ENCODE measurements at places on chromosomes 16 and 17.
A peak's percentile ranks its signal among the peaks of the same experiment; 100 is the strongest.

DNA sequence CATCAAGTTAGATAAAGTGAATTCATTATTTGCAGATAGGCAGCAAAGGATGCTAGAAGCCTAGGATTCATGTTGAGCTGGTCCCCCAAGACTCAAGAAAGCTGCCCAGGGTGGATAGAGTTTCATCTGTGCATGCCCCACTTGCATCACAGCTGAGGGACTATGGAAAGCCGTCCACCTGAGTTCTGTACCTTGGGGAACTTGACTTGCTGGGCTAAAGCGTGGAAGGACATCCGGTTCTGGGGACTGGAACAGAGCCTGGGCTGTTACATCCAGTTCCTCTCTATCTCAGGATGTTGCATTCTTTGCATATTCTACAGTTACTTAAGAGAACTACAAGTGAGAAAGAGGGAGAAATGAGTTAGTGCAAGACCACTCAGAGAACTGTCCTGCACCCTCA, 458.4 kb downstream of the SHISA9 start:
- no peak for DNase-seq

DNA sequence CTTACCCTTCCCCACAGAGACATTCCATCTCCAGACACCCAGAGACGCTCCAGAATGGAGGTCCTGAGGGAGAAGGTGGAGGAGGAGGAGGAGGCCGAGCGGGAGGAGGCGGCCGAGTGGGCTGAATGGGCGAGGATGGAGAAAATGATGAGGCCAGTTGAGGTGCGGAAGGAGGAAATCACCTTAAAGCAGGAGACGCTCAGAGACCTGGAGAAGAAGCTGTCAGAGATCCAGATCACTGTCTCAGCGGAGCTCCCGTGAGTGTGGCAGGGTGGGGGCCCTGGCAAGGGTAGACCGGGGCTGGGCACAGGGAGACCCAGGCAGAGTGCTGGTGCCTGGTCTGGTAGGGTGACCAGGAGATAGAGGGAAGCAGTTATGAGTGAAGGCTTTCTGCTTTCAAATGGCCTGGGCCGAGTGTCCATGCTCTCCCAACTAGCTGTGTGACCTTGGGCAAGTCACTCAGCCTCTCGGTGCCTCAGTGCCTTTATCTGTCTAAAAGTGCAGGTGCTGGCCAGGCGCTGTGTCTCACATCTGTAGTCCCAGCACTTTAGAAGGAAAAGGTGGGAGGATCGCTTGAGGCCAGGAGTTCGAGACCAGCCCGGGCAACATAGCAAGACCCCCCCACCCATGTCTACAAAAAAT, 3.4 kb downstream of the DRC7 start:
- DNase-seq = no peak

GRCh38 chr17:78013683-78014467, 55.4 kb downstream of the TNRC6C start:
- peak; percentile 76 for DNase-seq

DNA sequence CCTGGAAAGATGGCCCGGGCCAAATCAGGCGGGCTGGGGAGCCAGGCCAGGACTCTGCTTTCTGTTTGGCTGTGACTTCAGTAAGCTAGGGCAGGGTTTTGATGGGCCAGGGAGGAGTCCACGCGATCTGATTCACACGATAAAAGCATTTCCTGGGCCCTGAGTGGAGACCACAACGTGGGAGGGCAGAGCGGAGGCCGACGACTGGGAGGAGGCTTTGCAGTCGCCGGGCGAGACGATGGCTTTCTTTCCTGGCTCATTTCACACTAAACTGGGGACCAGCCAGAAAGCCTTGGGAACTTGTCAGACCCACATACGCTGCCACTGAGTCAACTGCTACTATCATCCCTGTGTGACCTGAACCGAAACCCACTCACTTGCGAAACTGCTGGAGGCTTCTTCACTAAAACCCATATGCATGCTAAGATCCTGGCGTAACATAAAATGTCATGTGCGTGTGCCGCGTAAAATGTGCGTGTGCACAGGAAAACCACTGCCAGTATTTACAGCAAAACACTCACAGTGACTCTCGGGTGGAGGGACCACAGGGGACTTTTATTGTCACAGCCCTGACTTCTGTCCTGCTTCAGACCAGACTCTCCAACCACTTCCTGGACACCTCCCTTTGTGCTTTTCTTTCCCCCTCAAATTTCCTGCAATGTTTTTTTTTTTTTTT, 14.2 kb upstream of the RHBDF2 start:
- peak; percentile 68 for DNase-seq

GRCh38 chr17:61284174-61284573, 115.5 kb upstream of the TBX2 start:
- peak; percentile 92 for DNase-seq

All from fibroblast of skin of back (primary cell).